NCI-H2081 treated with DMSO at 0.1 percent for 48 hours (cell line): ENCODE measurements at places on chromosomes 2 and 18.

DNA sequence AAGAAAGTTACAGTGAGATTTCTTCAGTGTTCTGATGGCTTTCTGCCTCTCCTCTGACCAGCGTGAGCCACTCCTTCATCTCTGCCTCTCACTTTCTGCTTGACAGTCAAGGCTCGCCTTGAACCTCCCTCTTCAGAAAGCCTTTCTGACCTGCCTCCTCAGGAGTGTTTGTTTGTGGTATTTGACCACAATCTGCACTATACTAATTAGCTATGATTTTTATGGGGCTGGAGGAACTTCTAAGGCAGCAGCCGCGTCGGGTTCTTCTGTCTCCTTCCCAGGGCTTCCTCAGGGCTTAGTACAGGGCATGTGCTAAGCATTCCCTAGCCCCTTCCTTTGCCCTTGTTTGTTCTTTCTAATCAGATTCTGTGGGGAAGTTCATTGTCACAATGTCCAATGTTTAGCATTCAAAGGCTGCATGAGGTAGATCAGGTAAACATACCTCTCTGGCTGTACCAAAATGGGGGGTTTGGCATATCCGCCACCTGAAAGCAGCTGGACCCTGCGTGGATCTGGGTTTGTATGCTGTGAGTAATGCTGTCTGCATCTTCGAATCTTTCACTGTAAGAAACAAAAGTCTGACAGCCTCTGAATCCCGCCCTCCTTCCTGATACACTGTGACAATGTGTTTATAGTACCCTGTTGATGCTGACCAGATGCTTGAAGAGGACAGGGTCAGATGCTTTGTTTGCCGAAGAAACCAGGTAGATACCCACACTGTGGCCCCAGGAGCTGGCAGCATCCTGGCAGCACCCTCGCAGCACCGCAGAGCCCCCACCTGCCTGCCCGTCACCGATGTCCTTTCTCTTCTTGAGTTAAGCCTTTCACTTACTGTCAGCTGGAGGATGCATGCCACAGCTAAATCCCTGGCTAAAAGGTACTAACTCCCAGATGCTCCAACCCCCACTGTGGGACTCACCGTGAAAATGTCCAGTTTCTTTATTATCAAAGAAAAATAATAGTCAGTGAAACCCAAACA lies 260.8 kb upstream of the HDAC4 start:
- DNase-seq = no peak

DNA sequence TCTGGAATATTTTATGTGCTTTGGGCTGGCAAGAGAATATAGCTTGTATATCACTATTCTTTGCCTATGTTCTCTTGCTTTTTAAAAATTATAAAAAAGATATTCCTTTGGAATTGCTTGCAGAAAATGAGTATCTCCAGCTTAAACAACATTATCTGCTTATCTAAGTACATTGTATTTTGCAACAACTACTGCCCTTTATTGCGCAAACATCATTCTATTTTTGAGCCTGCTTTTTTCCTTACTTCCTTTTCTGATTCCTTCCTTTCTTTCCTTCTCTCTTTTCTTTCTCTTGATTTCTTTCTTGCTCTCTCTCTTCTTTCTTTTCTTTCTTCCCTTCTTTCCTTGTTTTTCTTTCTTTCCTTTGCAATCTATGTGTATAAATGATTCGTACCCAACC lies 74.0 kb downstream of the UNC80 start:
- no peak for DNase-seq

- no peak for DNase-seq
Measured at GRCh38 chr2:207154556-207155510, 10.9 kb downstream of the KLF7 start.

DNA sequence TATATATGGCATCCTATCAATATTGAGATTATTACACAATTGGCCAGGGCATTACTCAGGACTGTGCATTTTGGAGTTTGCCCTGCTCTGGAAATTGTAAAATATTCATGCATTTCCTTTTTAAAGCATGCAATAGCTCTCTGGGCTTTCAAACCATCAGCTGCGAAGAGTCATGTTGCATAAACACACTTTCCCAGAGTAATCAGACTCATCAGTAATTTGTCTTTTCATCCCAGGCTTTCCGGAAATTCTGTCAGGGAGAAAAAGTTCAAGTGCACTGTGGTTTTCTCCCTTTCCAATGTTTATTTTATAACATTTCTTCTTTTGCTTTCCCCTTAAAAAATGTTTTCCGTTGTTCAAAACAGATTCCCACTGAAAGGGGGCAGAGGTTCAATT lies 38.9 kb upstream of the FHL2 start:
- no peak for DNase-seq

DNA sequence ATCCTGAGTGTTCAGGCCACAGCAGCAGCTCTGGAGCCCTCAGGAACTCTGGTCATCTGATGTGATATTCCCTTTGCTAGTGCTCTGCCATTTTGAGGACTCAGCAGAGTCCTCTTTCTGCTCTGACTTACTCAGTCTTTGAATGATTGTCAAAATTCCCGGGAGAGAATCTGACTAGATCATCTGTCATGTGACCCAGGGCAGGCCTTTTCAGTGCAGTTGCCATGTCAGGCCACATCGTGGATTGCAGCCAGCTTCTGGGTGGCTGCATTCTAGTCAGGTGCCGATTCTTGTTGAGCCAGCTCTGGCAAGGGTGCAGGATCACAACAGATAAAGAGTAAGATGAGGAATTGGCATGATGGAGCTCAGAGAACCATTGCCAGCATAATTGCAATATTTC lies 795.6 kb downstream of the CPS1 start:
- no peak for DNase-seq

DNA sequence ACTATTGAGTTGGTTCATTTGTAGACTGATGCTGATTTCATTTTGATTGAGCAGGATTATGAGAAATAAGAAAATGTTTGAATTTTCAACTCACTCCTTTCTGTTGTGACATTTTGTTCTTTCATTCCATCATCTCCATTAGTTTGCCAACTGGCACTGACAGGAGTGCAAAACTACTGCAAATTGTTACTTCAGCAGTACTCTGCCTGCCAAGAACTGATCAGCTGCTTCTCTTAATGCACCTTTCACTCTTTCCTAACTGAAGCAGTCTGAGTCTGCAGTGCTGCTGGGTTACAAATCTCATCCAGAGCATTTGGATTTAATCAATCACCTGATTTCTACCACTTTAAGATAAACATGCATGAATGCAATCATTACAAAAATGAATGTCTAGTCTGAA lies 70.9 kb downstream of the TMEFF2 start:
- DNase-seq = no peak

DNA sequence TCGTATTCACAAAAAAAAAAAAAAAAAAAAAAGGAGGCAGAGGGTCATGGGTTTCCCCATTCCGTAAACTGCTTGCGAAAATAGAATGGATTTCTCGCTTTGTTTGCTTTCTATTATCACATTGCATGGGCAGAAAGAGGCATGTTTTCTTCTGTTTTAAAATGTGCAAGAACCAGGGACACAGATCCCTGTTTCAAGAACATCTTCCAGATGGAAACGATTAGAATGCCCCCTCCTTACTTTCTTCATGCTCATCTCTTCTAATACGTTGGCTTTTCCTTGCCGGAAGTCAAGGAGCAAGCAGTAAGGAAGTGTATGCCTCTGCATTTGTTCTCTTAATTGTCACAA lies 51.0 kb upstream of the ZNF516 start:
- DNase-seq = no peak
